ENCODE measurements at places on chromosomes 1 and 21. TPM values are rescaled to one million over a fixed set of nuclear protein-coding genes. Genes with fewer than 3 reads are reported as not detected.

Gene TMEM52
- 0.43 TPM for total RNA-seq

Gene GPR161
- 22.6 TPM for total RNA-seq

Gene PDC
- total RNA-seq = not detected

Gene B3GALT5
- 0.10 TPM for total RNA-seq

Gene TDRD5
- total RNA-seq = not detected

Gene GJB5
- not detected for total RNA-seq

Gene RYR2
- total RNA-seq = not detected

Gene AMY1B
- total RNA-seq = not detected

Gene HHAT
- 11.4 TPM for total RNA-seq

Gene RCC2
- 39.6 TPM for total RNA-seq

Gene SEMA4A
- 1.6 TPM for total RNA-seq

Gene LTN1
- total RNA-seq = 31.8 TPM

Gene BSND
- total RNA-seq = not detected

Gene FCRL6
- not detected for total RNA-seq

Gene HIVEP3
- total RNA-seq = 2.1 TPM

Gene LEMD1
- not detected for total RNA-seq

Gene TRIM63
- total RNA-seq = 0.30 TPM

Gene C8A
- total RNA-seq = not detected

Gene HNRNPR
- total RNA-seq = 60.1 TPM

Gene GAS5
- total RNA-seq = 224 TPM

Gene OSCP1
- 8.6 TPM for total RNA-seq

Gene HTR6
- total RNA-seq = 0.07 TPM

Gene LCA5L
- 2.2 TPM for total RNA-seq

Gene ACTA1
- total RNA-seq = not detected

Gene ST6GALNAC3
- total RNA-seq = 0.36 TPM

Gene DPYD
- total RNA-seq = 81.3 TPM

Gene CFAP45
- 0.73 TPM for total RNA-seq

Gene CD1B
- not detected for total RNA-seq

Gene CFHR5
- not detected for total RNA-seq

Gene OPRD1
- total RNA-seq = under 0.01 TPM

Gene RIIAD1
- not detected for total RNA-seq

Gene RNF186
- not detected for total RNA-seq

Gene HES3
- total RNA-seq = not detected

Gene ZBTB8B
- 0.07 TPM for total RNA-seq

Gene IL6R
- total RNA-seq = 4.9 TPM

Gene NTMT2
- not detected for total RNA-seq

Gene CD101
- 0.59 TPM for total RNA-seq

Gene KRTAP12-2
- not detected for total RNA-seq

Gene SPATA1
- total RNA-seq = 0.46 TPM

Gene TBX15
- 2.9 TPM for total RNA-seq

Gene ACP6
- 4.3 TPM for total RNA-seq

Gene FAM72C
- 0.46 TPM for total RNA-seq

Gene TEX38
- not detected for total RNA-seq

Gene SYDE2
- total RNA-seq = 5.7 TPM

Gene USH2A
- total RNA-seq = under 0.01 TPM

Gene IFI44
- total RNA-seq = 12.1 TPM

Gene MANEAL
- 1.1 TPM for total RNA-seq

Gene TMCO2
- total RNA-seq = not detected

Gene MAP3K21
- total RNA-seq = 0.10 TPM

Gene FAM76A
- 12.9 TPM for total RNA-seq

Gene SPRR4
- not detected for total RNA-seq

Gene DCAF6
- total RNA-seq = 57.9 TPM

Gene OR2L3
- not detected for total RNA-seq

Gene SLC16A1
- total RNA-seq = 109 TPM

Gene GIPC2
- total RNA-seq = 1.4 TPM

Gene CHI3L1
- 1.1 TPM for total RNA-seq

Gene MTARC2
- total RNA-seq = 10.5 TPM

Gene KMO
- total RNA-seq = 0.33 TPM

All from smooth muscle cell of the pulmonary artery (primary cell).